Stimulated activated CD8-positive, alpha-beta memory T cell treated with anti-CD3 and anti-CD28 coated beads, Interleukin-4, amount 100 ng/mL, for 4 hours (primary cell): ENCODE measurements at places on chromosomes 12 and 14.

DNA sequence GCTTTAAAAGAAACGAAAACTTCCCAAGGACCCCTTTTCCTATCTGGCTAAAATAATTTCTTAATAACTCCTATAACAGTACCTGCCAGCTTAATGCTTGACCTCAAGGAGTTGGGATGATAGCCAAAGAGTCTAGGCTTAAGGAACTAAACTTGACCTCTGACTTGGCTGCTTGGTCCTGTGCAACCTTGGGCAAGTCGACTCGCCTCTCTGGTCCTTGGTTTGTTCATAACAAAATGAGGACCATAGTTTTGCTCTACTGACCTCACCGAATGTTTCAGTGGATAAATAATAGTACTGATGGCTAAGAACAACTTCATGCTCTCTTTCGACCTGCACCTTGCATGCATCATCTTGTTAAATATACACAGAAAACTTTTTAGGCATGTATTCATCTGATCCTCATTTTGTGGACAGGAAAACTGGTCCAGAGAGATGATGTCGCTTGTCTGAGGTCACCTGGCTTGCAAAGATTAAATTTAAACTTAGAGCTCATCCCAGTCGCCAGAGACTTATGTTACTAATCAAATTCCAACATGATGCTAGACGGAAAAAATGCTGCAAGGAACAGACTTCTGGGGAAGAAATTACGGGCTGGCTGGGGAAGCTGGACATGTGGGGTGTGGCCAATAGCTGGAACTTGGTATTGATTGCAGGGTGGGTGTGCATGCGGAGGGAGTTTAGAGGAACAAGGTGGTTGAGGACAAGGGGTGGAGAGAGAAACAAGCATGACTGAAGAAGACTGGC lies 38.0 kb upstream of the WSCD2 start:
- DNase-seq, result no peak

GRCh38 chr14:99272632-99272898 lies 568 bp upstream of the BCL11B start:
- DNase-seq, result no peak

GRCh38 chr12:89276860-89277259 lies 75.4 kb downstream of the DUSP6 start:
- no peak for DNase-seq

- no peak for DNase-seq
These were observed 55.5 kb downstream of the TTC7B start for GRCh38 chr14:90760591-90761316.

GRCh38 chr14:92527721-92528120 lies 14.1 kb downstream of the RIN3 start:
- no peak for DNase-seq

DNA sequence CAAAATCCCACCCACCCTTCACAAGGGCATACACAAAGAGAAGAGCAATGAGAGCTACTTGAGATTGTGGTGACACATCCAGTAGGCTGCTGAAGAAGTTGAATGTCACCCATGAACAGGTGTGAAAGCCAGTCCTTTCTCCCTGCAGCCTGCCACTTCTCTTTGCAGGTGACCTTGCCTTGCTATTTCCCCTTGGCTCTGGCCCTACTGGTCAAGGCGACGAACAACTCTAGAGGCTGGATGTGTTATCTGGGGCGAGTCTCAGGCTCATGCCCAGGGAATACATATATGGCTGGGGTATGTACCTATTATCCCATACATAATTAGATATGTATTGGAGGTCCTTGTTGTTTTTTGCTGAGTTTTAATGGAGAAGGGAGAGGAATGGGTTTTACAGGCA lies 70.2 kb upstream of the EGLN3 start:
- no peak for DNase-seq

- no peak for DNase-seq
These were observed 221.4 kb downstream of the MED13L start for GRCh38 chr12:116055895-116056607.

GRCh38 chr14:71688576-71688975 lies 243.7 kb upstream of the RGS6 start:
- no peak for DNase-seq

- DNase-seq, result no peak
These were observed 75.8 kb upstream of the OR4E1 start for GRCh38 chr14:21749306-21749868.

DNA sequence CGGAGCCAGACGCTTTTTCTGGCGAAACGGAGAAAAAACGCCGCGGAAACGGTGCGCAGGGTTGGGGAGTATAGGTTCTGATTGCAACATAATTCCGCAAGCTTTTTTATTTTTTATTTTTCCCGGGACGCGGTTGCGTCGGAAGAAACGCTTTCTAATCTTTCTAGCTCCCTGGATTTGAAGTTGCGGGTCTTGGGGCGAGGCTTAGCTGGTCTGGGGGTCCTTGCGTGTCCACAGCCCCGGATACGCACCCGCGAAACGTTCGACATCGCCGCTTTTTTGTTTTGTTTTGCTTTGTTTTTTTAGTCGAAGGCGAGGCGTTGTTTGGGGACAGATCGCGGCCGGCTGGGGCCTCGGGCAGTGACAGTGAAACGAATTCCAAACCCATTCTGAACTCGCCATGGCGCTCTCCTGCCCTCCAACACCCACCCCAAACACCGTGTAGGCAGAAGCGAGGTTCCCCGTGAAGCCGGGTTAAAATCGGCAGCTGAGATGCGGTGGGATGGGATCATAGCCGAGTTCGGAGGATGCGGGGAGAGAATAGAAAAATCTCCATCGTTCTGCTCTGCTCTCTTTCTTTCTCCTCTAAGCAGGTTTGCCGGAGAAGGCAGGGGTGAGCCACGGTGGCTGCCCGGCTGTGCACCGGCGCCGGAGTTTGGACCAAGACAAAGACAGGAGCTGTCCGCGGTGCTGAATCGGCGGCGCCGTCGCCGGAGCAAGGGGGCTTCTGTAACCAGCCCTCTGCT lies 8.1 kb upstream of the LHX5 start:
- DNase-seq, result no peak
